ENCODE measurements at places on chromosomes 2 and 18.

- no peak for DNase-seq
Measured at GRCh38 chr2:14804902-14805301, 172.4 kb downstream of the LRATD1 start.

- no peak for DNase-seq
Measured at GRCh38 chr2:201093573-201093972, 21.8 kb downstream of the NDUFB3 start.

DNA sequence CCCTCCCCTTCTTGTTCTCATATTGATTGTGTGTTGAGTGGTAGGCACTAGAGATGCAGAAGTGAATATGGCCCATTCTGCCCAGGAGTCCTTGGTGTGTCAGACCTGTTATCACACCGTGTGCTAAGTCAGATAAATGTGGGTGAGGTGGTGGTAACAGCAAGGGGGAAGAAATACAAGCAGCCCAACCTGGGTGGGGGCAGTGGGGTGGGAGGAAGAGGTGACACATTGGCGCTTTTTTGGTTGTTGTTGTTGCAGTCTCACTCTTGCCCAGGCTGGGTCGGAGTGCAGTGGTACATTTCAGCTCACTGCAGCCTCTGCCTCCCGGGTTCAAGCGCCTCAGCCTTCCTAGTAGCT lies 12.8 kb downstream of the B3GNT2 start:
- no peak for DNase-seq

- no peak for DNase-seq
Measured at GRCh38 chr2:134736167-134736880, 17.5 kb upstream of the TMEM163 start.

All from left lung (tissue), 14 donors.